Stimulated activated CD8-positive, alpha-beta memory T cell treated with anti-CD3 and anti-CD28 coated beads, Interleukin-4, amount 100 ng/mL, for 48 hours (primary cell): ENCODE measurements at places on chromosomes 2 and 18.

DNA sequence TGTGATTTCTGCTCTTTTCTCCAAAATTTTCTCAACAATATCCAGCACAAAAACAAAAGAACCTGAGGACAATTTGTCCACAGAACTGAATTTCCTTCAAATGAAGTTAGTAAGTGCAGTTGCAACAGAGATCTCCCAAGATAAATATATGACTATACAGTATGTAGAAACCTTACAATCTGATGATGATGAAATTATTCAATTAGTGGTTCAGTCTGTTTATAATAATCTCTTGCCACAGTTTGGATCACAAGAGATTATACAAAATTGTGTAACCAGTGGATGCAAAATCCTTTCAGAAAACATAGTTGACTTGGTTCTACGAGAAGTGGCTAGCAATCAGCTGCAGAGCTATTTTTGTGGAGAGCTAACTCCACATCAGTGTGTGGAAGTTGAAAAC, 68.7 kb downstream of the FSIP2 start:
- no peak for DNase-seq

GRCh38 chr18:32237049-32237448, 47.2 kb downstream of the MEP1B start:
- no peak for DNase-seq

DNA sequence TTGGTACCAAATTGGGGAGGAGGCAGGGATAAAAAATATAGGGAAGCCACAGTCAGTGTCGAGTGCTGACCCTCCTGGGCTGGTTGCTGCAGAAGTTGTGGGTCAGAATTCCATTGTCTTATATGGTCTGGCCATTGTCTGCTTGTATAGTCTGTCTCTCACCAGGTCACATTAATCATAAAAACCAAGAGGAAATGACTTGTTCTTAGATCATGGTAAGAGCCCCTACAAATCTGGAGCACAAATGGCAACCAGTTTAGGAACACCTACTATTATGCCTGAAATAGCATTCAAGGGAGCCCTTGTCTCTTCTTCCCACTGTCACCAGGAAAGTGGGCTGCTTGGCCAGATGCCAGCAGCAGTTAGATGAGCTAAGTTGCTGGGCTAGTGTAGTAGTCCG, 119.7 kb upstream of the RMP24 start:
- no peak for DNase-seq

DNA sequence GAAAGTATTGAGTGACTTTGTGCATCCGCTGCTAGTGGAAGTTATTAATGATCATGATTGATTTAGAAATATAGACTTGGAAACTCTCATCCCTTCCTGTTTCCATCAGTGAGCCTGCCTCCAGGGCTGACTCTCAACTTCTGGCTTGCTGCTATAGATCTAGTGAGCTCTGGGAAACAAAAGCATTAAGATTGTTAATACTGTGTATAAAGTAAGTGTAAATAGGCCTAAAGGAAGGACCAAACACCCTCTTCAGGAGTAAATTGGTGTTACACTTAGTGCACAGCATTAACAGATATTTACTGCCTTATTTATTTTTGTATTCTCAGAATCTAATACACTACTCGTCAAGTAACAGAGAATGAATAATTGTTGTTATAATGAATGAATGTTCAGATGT, 285.6 kb downstream of the THSD7B start:
- no peak for DNase-seq

DNA sequence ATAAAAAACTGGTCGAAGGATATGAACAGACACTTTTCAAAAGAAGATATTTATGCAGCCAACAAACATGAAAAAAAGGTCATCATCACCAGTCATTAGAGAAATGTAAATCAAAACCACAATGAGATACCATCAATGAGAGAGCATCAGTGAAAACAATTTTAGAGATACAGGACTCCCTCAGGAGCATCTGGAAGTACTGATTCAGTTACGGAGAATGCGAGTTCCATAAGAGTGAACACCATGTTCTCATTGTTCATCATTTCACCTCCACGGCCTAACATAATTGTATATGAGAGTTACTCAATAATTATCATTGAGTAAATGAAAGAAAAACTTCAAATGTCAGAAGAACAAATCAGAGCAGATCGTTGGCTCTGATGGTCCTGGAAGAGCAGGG, 140.9 kb upstream of the TANK start:
- no peak for DNase-seq
